Tongue (tissue), 3 donors: ENCODE measurements at places on chromosomes 4 and X. TPM values are rescaled to one million over a fixed set of nuclear protein-coding genes. Genes with fewer than 3 reads are reported as not detected.

The SPANXN2 gene
- not detected for total RNA-seq

The AMBN gene
- not detected for total RNA-seq

The FHL1 gene
- total RNA-seq = 2,906 TPM

The ELMOD2 gene
- total RNA-seq = 47.7 TPM

The NWD2 gene
- total RNA-seq = 0.41 TPM

The DMRTC1B gene
- not detected for total RNA-seq

The WWC2 gene
- 28.6 TPM for total RNA-seq

The FAAH2 gene
- total RNA-seq = 3.3 TPM

The PAK3 gene
- total RNA-seq = 5.5 TPM

The ATOH1 gene
- total RNA-seq = not detected

The TMSB15C gene
- 4.0 TPM for total RNA-seq

The HPGDS gene
- 2.8 TPM for total RNA-seq

The NLGN3 gene
- 3.7 TPM for total RNA-seq

The ADH6 gene
- not detected for total RNA-seq

The VCX3A gene
- not detected for total RNA-seq

The TMEM47 gene
- total RNA-seq = 108 TPM

The TMPRSS11F gene
- total RNA-seq = 0.72 TPM

The S100G gene
- not detected for total RNA-seq

The PI4K2B gene
- total RNA-seq = 19.6 TPM

The DCHS2 gene
- total RNA-seq = 13.6 TPM

The MAGEA10 gene
- not detected for total RNA-seq

The OTUD6A gene
- total RNA-seq = not detected

The EFHC2 gene
- 1.9 TPM for total RNA-seq

The PDZD4 gene
- 4.1 TPM for total RNA-seq

The GNRHR gene
- not detected for total RNA-seq

The MXRA5 gene
- total RNA-seq = 103 TPM

The RTL9 gene
- 1.3 TPM for total RNA-seq

The COL25A1 gene
- 14.1 TPM for total RNA-seq

The MYOZ2 gene
- 170 TPM for total RNA-seq

The PACRGL gene
- 34.6 TPM for total RNA-seq

The DCAF12L2 gene
- total RNA-seq = 12.2 TPM

The TAF7L gene
- 0.82 TPM for total RNA-seq

The UGT2A1 gene
- total RNA-seq = not detected

The P2RY8 gene
- total RNA-seq = 0.82 TPM

The PABPC1L2B gene
- total RNA-seq = not detected

The PAGE5 gene
- not detected for total RNA-seq

The SOWAHB gene
- 0.82 TPM for total RNA-seq

The IDS gene
- total RNA-seq = 28.3 TPM

The PPID gene
- total RNA-seq = 39.3 TPM

The FRMD7 gene
- total RNA-seq = 0.82 TPM

The TNIP3 gene
- not detected for total RNA-seq

The STOX2 gene
- total RNA-seq = 37.6 TPM

The ACE2 gene
- total RNA-seq = 0.51 TPM

The TEX13B gene
- total RNA-seq = not detected

The RAB40AL gene
- total RNA-seq = not detected

The GDPD2 gene
- total RNA-seq = 1.5 TPM

The LINC00632 gene
- 7.0 TPM for total RNA-seq

The GPC4 gene
- total RNA-seq = 66.7 TPM

The SMR3B gene
- total RNA-seq = not detected

The GAGE12J gene
- total RNA-seq = not detected

The SLIT2 gene
- total RNA-seq = 16.3 TPM

The ABLIM2 gene
- total RNA-seq = 44.2 TPM
